ENCODE measurements at places on chromosomes 12 and 14.

GRCh38 chr14:28776482-28777266 lies 10.1 kb downstream of the FOXG1 start:
- DNase-seq: no peak

- peak; percentile 67 for DNase-seq
These were observed 1.1 kb downstream of the SP1 start for GRCh38 chr12:53380794-53381730.

- no peak for DNase-seq
These were observed 11.2 kb downstream of the BCAT1 start for GRCh38 chr12:24937553-24938244.

DNA sequence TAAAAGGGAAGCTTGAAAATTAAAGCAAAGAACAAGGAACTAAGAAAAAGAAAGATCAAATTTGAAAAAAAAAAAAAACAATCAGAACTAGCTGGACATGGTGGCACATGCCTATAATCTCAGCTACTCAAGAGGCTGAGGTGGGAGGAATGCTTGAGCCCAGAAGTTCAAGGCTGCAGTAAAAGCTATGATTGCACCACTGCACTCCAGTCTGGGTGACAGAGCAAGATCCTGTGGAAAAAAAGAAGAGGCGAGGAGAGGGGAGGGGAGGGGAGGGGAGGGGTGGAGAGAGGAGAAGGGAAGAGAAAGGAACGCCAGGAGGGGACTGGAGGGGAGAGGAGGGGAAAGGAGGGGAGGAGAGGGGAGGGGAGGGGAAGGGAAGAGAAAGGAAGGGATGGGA lies 43.0 kb downstream of the EEA1 start:
- DNase-seq: no peak

Data from adipocyte (in vitro differentiated cells).